Non-pigmented ciliary epithelial cell (primary cell): ENCODE measurements at places on chromosomes 5 and 9.
A peak's percentile ranks its signal among the peaks of the same experiment; 100 is the strongest.

- DNase-seq: no peak
These were observed 74.2 kb downstream of the C9orf152 start for GRCh38 chr9:110133608-110134210.

DNA sequence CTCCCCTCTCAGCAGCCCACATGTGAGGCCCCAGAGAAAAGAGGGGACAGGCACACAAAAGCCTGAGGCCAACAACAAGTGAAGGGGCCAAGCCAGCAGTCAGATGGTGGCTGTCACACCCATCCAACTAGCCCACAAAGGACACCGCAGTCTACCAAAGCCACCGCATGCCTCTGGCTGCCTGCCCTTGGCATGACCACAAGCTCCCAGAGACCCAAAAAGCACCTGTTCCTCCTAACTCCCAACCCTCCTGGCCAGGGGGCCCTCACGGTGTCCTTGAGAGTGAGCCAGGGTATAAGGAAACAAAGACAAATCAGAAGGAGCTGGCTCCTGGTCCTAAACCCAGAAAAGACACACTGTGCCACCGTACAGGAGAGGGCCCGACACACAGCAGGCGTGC, 77.8 kb upstream of the LRRTM2 start:
- no peak for DNase-seq

- no peak for DNase-seq
These were observed 35.3 kb downstream of the UBE2QL1 start for GRCh38 chr5:6483880-6484382.

DNA sequence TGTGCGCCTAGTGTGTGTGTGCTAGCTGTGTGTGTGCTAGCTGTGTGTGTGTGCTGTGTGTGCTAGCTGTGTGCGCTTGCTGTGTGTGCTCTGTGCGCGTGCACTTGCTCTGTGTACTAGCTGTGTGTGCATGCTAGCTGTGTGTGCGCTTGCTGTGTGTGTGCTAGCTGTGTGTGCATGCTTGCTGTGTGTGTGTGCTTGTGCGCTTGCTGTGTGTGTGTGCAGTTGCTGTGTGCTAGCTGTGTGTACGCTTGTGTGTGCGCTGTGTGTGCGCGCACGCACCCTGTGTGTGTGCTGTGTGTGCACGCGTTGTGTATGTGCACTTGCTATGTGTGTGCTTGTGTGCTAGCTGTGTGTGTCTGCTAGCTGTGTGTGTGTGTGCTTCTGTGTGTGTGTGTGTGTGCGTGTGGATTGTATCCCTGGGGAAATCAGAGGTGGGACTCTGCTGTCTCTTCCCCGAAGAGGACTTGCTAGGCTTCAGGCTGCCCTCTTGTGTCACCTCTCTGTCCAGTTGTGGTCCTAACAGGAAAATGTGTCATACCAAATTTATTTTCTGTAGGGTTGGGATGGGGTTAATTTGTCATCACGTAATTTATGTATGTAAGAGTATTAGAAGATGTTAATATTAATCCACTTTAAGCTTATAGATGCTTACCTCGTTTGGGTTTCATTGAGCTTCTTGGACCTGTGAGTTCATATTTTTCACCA, 38.9 kb downstream of the TPPP start:
- no peak for DNase-seq

DNA sequence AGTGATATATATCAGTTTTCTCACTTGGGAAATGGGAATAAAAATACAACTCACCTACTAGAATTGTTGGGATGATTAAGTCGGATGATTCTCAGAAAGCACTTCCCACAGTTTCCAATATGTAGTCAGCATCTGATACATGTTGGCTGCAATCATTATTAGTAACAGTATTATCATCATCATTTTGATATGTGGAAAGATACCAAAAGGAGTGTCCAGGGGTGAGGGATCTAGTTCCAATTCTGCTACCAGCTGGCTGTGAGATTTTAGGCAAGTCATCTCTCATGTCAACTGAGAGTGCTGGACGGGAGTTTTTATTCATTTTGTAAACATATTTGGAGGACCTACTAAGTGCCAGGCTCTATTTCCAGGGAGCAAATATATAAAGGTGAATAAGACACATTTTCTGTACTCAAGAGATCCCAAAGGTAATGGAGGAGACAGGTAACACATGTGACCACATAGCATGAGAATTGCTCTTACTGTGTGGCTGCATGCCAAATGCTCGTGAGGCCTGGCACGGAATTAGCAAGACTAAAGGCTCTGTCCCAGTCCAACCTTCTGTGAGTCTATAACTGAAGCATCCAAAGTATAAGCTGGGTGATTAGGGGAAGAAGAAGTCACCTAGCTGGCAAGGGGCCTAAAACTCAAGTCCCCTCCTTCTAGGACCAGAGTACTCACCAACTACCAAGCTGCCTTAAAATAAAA, 83.0 kb downstream of the GRIA1 start:
- no peak for DNase-seq

- no peak for DNase-seq
These were observed 19.8 kb downstream of the CENPP start for GRCh38 chr9:92345582-92345981.

DNA sequence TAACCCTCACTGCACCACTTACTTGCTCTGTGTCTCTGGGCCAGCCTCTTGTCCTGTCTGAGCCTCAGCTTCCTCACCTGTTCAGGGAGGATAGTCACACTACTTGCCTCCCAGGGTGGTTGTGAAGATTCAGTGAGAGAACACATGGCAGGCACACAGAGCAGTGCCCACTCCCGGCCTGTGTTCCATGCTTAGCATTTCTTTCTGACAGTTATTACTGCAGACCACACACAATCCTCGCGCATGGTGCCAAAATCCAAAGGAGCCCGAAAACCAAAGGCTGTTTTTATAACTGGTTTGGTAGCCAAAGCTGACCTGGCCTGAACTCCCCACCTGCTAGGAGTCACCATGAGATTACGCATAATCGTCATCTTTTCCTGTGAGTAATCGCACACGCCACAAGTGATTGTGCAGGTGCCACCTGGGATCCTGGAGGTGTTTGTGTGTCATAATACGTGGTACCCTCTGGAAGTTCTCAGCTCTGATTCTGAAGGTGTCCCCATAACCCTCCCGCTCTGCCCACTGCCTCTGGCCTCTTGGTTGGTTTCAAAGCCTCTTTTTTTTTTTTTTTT, 84.6 kb upstream of the FBXW11 start:
- no peak for DNase-seq

DNA sequence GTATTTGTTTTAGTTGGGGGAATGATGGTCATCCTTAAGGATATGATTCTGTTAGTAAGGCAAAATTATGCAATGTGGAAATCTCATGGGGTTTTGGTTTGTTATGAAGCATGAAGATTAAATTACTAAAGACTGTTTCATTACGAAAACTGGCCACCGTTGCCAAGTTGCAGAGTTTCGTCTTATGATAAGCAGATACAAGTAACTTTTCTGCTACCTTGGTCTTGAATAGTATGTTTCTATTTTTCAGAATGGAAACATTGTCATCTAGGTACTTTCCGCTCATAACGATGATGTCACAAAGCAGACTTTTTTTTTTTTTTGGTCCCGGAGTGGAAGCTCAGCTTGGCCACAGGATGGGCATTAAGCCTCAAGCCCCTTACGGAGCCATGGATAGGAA, 4.2 kb downstream of the CCNI2 start:
- no peak for DNase-seq

DNA sequence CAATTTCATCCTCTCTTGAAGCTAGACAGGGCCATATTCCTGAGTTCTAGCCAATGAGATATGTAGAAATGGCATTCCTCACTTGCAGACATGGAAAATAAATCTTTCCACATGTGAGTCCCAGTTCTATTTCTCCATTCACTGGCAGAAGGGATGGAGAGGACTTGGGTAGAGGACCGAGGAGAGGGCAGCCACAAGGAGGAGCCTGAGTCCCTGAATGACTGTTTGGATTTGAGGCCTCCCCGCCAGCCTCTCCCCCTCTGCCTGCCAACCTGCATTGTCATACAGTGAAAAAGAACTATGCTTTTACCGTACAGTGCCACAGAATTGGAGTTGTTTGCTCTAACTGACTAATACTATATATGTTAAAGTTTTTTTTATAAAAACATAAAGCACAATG, 583.0 kb upstream of the WWC1 start:
- no peak for DNase-seq

DNA sequence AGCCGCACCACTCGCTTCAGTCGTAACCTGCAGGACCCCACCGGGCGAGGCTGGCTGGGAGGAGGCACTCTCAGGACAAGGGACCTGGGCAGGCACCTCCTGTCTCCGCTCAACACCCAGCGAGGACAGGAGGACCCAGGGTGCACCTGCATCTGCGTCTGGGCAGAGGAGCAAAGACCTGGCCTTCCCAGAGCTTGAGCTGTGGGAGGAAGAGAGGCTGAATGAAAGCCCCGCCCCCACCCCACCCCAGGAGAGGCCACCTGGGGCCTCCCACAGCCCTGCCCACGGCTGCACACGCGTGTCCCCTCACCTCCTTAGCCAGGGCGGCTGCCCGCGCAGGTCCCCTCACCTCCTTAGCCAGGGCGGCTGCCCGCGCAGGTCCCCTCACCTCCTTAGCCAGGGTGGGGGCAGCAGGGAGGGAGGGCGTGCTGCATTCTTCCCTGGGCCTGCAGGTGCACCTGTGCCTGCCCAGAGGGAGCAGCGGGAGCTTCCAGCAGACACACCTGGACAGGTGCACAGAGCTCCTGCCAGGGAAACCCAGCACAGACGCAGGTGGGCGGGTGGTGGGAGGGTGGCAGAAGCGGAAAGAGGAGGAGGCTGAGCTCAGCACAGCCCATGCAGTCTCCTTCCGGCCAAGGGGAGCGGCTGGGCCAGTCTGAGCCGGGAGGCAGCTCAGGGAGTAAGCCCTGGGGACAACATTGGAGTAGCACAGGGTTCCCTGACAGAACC, 18.5 kb upstream of the SLC12A7 start:
- no peak for DNase-seq

DNA sequence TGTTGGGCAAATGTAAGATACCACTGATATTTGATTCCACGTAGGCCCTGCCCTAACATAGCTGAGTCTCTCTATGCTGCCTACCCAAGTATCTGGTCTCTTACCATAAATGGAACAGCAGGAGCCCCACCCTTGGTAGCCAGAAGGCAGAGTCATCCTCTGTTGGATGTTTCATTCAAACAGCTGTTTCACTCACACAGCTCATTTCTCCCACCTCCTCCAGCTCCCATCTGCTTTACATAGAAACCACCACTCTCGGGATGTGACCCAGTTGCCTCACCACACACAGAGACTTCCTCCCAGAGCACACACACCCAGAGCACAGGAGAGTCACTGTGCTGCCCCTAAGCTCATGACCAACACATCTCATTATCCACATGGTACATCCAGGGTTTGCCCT, 165.3 kb downstream of the TMEM167A start:
- no peak for DNase-seq

- peak; percentile 20 for DNase-seq
These were observed 7.3 kb upstream of the C5orf58 start for GRCh38 chr5:170225326-170226128.
